ENCODE measurements at places on chromosomes 12 and 14.

DNA sequence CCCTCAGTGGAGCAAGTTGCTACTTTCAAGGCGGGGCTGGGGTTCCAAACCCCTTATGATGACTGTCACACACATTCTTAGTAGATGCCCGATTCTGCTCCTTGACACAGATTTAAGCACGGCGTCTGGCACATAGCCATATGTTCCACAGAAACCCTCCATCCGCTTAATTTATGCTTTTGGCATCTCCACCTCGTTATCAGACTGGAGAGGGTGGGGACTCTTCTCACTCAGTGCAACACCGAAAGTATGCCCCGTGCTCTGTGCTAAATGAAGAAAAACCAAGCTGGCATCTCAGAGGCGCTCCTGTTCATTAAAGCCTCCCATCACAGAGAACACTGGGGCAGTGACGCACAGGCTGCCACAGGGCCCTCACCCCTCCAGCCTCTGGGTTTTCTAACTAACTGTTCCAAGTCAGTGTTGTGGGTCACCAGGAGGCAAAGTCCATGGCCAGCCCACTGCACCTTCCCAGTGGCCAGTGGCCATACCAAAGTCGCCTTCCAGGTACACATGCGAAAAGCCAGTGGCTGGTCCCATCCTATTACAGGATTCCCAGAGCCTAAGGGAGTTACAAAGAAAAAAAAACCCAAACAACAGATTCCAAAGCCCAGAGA is 27.3 kb downstream of the CCDC88C start:
- DNase-seq: no peak

DNA sequence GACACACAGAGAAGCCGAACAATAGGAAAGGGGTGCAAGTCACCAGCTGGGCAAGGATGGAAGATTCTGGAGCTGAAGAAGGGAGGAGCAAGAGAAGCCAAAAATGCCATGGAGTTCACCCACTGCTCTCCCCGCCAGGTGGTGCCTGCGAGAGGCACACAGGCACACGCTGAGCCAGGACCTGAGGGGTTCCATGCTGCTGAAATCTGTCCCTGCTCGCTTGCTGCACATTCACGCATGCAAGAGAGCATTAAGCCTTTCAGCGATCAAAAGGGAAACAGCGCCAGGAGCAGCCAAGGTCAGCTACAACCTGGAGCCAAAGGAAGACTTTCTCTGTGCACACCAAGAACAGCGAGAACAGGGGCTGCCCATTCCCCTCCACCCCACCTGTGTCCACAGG is 104.1 kb downstream of the ANO2 start:
- no peak for DNase-seq

DNA sequence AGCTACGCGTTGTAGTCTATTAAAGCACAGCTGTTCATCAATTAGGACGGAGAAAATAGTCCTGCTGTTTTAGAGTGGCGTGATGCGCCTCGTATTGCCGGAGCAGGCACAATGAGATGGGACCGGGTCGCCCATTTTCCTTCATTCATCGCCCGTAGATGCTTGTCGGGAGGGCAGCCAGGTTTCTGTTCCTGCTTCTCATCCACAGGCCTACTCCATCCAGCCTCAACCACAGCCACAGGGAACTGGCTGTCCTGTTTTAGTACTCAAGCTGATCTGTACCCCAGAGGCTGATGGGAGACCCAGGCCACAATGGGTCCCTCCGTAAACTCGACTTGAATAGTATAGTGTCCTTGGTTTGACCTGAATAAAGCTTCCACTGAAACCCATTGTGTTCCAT is 264.0 kb downstream of the VRK1 start:
- no peak for DNase-seq

- no peak for DNase-seq
Observed at GRCh38 chr14:104297313-104297704, 158.9 kb downstream of the KIF26A start.

DNA sequence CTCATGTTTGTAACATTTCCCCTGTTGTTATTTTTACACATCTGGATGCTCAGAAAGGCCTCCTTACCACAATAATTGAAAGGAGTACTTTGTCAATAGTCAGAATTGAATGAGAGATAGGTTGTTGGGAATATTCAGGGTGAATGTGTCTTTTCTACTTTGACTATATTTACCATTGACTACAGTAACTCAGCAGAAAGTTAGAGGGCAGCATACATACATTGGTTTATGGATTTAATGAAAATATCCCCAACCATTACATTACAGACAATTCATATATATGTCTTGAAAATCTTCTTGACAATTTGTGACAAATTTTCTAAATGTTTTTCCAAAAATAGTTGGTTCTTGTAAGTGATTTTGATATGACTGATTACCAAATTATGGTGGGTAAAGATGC is 97.7 kb downstream of the NTS start:
- no peak for DNase-seq

GRCh38 chr12:55708695-55709233 is 1.1 kb upstream of the ITGA7 start:
- no peak for DNase-seq

DNA sequence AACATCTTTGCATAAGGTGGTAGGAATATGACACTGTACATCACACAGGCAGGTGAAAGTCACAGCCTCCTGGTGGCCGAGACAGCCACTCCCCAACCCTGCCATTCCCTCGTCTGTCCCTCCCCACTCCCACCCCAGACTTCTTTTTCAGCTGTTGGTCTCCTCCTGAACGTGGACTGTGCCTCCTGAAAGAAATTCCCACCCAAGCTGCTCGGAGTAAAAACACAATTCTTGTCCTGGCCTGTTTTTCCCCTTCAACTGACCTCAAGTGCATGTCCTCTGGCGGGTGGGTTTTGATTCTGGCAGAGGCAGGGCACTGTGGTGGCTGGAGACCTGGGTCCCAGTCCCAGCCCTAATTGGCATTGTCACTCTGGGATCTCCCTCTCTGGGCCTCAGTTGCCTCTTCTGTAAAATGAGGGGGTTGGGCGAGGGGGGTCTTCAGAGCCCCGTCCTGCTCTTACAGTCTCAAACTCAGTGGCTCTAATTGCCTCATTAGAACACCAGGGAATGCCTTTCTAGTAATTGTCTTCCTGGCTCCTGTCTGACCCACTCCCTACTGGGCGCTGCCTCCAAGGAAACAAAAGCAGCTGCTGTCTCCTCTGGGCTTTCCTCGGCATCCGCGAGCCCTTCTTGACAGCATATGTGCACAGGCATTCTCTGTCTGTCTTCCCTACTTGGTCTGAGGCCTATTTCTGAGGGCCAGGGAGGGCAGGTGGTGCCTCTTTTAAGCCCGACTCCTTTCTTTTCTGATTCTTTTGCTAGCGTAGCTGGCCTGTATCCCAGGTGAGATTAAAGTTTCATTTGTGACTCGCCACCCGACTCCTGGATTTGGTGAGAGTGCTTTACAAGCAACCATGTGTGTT is 186.6 kb upstream of the RMST start:
- DNase-seq: no peak

- DNase-seq: no peak
Observed at GRCh38 chr12:52214421-52214802, 18.6 kb upstream of the KRT7 start.

Measured in activated CD8-positive, alpha-beta memory T cell treated with anti-CD3 and anti-CD28 coated beads for 48 hours (primary cell).